Heart right ventricle (tissue), 16 donors: ENCODE measurements at places on chromosomes 2 and 18.

- DNase-seq: no peak
Observed at GRCh38 chr2:162732946-162733698, 105.4 kb downstream of the KCNH7 start.

- DNase-seq: no peak
Observed at GRCh38 chr2:214103276-214104001, 307.4 kb upstream of the VWC2L start.

DNA sequence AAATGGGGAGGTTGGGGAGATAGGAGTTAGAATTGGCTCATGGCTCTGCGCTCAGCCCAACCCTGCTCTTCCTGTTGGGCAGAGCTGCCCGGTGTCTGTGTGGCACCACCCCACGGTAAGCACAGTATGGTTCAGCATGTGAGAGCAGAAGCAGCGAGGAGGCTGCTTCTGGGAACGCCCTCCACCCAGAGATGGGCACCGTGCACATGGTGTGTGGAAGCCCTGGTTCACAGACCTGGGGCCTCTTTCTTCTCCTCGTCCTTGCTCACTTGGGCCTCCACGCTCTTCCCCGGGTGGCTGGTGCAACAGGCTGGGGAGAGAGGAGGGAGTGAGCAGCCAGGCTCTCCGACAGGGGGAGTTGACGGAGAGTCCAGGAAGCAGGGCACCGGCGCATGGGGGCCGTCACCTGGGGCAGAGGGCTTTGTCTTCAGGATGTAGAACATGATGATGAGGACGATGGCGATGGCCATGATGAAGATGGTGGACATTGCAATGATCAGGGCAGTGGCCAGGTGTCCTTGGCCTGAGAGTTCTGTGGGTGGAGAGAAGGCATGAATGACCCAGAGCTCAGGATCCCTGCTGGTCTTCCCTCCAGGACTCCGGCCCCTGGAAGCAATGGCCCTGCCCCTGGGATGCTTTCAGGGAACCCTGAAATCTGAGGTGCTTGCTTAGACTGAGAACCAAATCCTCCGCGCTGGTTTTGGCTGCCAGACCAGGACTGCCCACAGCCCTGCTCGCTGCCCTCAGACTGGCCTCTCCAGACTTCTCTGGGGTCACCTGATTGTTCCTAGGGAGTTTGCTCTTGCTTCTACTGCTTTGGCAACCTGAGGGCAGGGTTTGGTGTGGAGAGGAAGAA lies 78.3 kb downstream of the EDAR start:
- DNase-seq: no peak

DNA sequence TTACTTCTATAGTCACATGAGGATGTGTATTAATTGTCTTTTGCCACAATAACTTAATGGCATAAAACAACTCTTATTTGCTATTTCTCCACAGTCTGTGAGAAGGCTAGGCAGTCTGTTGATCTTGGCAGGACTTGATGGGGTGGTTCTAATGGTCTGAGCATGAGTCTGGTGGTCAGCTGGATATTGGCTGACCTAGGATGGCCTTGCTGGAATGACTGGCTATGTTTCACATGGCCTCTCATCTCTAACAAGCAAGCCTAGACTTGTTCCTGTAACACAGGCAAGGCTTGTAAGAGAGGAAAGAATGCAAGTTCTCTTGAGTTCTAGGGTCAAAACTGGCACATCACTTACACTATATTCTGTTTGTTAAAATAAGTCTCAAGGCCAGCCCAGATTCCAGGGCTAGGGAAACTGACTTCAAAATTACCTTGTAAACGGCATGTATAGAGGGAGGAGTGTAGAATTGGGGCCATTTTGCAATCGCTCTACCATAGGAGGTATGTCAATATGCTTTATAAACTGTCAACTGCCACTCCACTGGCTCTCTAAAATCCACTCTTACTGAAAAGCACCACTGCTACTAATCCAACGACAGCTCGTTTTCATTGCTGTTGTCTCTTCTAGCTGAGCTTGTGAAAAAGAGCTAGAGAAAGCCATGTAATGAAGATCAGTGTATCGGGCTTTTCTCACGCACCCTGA lies 325.0 kb upstream of the PKDCC start:
- peak; percentile 45 for DNase-seq

GRCh38 chr2:215397632-215398341 lies 38.1 kb downstream of the FN1 start:
- DNase-seq: no peak

DNA sequence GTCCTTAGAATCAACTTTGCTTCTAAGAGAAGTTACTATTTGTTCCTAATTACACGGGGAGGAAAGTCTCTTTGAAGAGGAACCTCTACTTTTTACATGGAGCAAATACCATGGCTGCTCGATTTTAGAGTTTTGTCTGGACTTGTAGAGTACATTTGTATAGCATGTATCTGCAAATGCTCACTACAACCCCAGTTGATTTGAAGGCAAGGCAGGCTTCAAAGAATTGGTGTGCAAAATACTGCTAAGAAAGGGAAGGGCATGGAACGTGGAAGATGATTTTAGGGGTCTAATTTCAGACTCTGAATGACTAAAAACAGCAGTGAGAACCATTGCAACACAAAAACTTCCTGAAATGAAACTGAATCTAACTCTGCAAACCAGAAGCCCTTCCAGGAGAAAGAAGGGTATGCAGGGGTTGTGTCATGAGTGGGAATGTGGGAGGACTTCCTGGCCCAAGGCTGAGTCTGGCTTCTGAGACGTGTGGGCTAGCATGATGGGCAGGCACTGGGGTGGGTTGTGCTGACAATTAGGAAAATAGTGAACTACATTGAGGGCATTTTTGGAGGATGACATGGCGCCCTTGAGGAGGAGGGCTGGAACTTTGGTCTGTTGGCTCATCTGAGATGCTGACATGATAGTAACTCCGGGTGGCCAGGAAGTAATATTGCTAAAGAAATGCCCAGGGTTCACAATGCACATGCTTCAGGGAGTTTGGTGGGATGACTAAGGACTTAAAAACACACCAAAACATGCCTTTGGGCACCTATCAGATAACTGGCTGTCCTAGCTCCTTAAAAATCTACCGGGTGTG lies 18.9 kb upstream of the IL1R2 start:
- DNase-seq: no peak

GRCh38 chr2:33430856-33431255 lies 45.6 kb upstream of the RASGRP3 start:
- no peak for DNase-seq

GRCh38 chr2:48855142-48855541 lies 99.6 kb upstream of the LHCGR start:
- no peak for DNase-seq

DNA sequence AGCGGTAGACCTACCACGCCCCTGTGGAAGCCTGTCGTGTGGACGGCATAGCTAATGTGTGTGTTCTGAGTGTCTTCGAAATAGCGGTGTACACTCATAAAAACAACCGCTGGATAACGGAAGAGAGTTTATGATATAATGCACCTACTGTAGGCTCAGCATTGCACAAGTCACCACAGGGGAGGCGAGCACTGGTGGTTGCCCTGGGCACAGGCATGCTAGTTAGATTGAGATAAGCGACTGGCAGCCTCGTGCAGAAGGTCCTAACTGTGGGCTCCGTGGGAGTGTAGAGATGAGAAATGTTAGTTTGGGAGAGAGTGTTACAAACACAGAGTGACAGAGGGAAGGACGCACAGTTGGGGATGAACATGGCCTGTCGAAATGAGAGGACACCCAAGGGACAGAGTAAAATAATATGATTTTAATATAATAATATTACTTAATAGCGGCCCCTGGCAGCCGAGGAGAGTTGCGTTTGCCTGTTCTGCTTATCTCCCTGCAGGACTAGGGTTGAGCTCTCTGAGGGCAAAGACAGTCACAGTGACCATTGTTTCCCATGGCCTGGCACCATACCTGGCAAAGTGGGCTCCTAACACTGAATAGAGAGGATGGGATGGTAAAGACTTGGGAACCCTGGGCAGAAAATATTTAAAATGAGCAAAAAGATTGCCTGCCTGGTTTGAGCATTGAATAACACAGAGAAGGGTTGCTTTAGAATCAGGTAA lies 204.2 kb downstream of the GBX2 start:
- DNase-seq: no peak

DNA sequence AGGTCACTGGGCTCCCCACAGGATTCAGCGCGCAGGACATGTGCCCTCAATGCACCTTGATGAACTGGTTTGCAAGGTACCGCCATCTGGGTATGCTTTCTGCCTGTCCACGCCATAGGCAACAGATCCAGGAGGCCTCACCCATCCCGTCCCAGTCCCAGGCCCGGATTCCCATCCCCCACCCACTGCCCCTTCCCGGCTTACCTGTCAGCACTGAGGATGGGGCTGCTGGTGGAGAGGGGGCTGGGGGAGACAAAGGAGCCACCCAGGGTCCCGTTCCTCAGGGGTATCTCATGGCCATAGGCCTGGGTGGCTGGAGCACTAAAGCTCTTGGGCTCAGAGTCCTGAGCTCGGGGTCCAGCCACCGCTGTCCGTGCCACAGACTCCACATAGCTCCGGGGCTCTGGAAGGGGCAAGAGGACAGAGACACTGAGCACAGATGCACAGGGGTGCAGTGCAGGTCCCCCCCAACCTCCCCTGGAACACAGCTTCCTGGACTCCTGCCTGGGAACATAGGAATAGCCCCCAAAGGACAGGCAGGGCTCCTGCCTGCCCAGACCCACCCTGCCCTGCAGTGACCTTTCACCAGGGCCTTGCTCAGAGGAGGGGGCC lies 181.2 kb downstream of the TNS1 start:
- no peak for DNase-seq

GRCh38 chr2:120128216-120128615 lies 95.0 kb downstream of the TMEM185B start:
- no peak for DNase-seq

DNA sequence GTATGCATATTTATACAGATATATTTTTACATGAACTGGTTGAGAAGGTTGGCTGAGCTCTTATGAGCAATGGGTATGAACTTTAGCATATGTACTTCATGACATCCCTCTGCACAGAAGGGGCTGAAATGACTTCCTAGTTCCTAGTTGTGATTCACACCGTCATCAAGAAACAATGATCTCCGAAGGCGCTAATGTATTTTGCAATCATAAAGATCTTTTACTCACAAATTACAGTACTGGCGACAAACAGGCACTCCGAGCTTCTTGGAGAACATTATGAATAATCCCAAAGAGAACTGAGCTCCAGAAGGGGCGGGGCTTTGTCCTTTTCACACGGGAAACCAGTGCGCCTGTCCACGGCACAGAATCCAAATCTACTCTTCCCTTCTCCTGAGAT lies 18.1 kb downstream of the BCL2 start:
- no peak for DNase-seq
